Stimulated activated CD4-positive, alpha-beta T cell treated with anti-CD3 and anti-CD28 coated beads, Interleukin-1b, Interleukin-23, amount 100 ng/mL, for 48 hours (primary cell): ENCODE measurements at places on chromosomes 3 and 15.

DNA sequence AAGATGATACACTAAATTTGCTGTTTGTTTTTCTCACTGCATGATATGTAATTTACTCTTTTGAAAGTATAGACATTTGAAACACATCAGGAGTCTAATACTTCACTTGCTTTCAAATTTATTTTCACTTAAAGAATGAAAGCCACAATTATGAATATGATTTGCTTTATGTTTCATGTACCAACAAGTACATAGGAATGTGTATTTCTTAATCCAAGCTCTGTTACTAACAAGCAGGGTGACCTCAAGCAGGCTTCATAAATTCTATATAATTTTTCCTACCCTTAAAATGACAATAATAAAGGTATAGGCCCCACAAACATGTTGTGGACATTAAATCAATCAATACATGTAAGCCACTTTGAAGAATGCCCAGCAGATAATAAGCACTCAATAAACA, 170.2 kb upstream of the P2RY1 start:
- no peak for DNase-seq

DNA sequence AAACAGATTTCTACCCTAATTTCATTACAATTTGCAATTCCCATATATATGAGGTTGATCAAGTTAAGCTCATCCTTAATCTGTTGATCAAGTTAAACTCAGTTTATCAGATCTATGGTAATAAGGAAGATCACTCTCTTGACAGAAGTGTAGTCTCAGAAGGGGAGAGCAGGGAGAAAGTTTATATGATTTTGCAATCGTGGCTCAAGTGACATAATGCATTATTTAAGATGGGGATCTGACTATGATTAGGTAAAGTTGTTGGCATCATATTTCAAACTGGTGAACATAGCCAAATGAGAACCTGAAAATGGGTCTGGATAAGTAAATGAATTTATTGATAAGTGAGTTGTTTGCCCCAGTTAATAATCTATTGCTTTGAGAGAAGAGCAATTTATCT, 995.3 kb downstream of the OTOL1 start:
- no peak for DNase-seq

- DNase-seq: no peak
These were observed 92.8 kb upstream of the DCBLD2 start for GRCh38 chr3:98994128-98994762.

DNA sequence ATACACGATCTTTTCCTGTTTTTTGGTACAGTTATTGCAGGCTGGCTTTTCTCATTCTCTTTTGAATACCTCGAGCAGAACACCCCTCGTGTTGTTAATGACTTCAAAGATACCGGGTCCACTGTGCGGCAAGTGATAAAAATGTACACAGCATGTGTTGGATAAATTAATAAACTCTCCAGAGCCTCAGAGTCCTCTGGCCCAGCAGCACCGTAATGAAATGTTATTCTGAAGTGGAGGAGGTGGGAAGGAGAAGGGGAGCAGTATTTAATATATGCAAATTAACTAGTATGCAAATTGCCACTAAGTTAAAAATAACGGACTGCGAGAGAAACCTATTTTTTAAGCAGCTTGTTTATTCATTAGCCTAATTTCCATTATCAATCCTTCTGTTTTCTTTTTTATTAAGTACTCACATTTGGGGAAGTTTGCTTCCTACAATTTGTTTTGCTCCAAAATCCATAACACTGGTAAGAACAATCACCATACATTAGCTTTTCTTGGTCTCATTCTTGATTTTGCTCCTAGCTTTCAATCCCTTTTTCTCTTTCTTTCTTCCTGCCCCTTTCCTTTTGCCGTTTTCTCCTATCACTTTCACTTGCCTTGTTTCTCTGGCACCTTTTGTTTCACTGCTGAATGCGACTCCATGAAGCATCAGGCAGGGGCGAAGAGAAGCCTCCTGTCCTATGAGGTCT, 462.3 kb upstream of the PPP2R3A start:
- DNase-seq: no peak

DNA sequence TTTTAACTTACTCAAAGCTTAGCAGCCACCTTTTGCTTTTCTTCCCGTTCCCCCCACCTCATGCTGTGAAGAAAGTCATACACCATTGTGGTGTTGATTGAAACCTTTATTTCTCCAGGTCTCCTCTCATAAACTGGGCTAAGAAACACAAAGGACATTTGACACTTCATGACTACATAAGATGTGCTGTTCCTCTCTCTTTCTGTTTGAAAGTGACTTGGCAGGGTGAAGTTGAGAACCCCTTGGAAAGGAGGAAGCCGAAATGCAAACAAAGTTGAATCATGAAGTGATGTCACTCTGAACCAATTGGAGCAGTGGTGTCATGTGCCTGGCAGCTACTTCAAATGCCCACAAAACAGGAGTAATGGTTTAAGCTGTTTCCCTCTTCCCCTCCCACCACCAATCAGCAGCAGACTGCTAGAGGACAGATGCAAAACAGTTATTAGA, 174.7 kb downstream of the IGF1R start:
- DNase-seq: no peak

GRCh38 chr15:72560458-72560857, 86.3 kb downstream of the ARIH1 start:
- no peak for DNase-seq

DNA sequence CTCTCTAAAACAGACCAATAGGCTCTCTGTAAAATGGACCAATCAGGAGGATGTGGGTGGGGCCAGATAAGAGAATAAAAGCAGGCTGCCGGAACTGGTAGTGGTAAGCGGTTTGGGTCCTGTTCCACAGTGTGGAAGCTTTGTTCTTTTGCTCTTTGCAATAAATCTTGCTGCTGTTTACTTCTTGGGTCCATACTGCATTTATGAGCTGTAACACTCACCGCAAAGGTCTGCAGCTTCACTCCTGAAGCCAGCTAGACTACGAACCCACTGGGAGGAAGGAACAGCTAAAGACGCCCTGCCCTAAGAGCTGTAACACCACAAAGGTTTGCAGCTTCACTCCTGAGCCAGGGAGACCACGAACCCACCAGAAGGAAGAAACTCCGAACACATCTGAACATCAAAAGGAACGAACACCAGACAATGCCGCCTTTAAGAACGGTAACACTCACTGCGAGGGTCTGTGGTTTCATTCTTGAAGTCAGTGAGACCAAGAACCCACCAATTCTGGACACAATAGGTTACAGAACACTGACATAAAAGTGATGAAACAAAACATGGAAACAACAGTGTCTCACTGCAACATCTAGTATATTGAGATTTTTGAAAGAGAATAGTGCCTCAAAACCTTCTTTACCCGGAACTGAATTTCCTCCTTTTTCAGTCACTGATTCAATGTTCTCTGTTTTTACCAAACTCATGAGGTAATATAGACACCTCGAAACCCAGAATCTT, 28.8 kb upstream of the PLSCR2 start:
- peak; percentile 52 for DNase-seq

DNA sequence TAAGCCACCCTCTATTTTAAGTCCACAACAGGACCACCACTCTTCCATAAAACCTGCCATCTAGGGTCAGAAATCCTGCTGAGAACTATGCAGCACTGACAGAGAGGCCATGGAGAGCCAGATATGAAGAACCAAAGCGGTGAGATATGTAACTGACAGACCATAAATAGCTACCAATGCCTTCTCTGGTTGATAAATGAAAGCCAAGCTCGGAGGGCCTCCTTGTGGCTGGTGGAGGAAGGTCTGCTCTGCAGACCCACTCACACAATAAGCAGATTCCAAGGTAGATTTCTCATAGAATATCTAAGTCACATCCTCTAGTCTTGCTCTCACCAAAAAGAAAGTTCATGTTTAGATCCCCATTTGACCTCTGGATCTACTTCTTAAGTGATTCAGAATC, 38.9 kb downstream of the RYK start:
- DNase-seq: no peak

- no peak for DNase-seq
These were observed 8.8 kb upstream of the LRCH3 start for GRCh38 chr3:197782230-197782629.

DNA sequence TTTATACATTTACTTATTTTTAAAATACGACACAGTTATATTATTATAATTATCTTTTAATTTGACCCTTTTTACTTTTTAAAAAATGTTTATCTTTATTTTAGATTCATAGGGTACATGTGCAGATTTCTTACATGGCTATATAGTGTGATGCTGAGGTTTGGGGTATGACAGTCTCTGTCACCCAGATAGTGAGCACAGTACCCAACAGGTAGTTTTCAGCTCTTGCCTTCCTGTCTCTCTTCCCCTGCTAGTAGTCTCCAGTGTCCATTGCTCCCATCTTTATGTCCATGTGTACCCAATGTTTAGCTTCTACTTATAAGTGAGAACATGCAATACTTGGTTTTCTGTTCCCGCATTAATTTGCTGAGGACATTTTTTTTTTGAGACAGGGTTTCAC, 21.8 kb upstream of the KCNMB2 start:
- no peak for DNase-seq

DNA sequence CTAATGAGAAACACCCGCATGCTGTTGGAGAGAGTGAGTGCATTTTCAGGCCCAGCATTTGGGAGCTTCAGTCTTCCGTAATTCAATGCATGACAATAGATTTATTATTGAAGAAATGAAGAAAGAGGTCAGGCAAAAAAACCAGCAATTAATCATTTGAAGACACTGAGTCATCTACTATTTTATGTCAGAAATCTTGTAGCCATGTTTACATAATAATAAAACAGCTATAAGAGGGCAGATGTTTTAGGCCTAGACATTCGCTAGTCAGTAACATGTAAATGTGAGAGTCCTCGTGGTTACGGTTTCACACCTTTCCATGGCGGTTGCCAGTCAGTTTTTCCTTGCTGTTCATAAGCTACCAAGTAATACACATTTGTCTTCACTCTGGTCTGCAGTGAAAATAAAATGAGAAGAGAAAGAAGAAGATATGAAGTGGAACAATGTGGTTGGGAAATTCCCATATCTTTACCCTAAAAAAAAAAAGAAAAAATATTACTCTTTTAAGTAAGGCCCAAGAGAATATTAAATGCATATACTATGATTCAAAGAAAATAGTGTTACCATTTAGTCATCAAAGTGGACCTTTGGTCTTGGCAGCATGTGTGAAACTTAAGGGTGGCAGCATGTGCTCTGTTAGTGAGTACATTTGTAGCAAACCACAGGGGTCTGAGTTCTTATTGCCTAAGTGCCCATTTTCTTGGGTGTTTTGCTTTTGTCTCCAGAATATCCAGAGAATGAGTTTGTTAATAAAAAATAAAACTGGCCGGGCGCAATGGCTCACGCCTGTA, 140.5 kb upstream of the TBL1XR1 start:
- peak; percentile 86 for DNase-seq

- DNase-seq: no peak
These were observed 110.0 kb upstream of the MELTF start for GRCh38 chr3:197139586-197139985.

DNA sequence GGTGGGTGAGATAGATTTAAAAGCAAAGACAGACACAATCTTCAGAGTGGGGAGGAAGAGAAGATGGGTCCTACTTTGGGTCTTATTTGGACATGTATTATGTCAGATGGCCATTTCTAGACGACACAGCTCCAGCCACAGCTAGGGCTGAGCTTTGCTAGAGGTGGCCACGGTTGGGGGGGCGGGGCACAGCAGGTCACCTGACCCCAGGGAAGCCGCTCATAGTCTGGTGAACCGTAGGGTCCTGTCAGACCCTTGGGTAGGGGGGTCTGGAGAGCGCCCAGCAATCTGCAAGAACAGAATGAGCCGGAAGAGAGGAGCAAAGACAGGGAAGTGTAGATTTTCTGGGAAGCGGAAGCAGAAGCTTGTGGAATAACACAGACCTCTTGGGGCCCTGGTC, 6.6 kb downstream of the EPB42 start:
- DNase-seq: no peak

GRCh38 chr3:169453256-169454059, 210.1 kb downstream of the MECOM start:
- no peak for DNase-seq

- no peak for DNase-seq
These were observed 283.7 kb upstream of the GBE1 start for GRCh38 chr3:82044930-82045705.

DNA sequence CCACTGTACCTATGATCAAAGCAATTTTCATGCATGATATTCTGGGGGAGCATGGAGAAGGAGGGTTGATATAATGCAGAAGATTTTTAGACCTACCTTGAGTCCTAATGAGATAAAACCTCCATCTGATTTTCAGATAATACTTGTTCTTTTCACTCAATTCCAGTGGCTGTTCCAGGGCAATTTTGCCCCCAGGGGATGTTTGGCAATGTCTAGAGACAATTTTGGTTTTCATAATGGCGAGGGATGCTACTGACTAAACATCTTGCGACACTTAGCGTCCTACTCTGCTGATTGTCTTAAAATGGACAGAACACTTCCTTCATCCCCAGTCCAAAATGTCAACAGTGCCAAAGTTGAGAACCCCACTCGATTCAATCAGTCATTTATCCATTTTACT, 26.6 kb downstream of the AGBL1 start:
- no peak for DNase-seq

DNA sequence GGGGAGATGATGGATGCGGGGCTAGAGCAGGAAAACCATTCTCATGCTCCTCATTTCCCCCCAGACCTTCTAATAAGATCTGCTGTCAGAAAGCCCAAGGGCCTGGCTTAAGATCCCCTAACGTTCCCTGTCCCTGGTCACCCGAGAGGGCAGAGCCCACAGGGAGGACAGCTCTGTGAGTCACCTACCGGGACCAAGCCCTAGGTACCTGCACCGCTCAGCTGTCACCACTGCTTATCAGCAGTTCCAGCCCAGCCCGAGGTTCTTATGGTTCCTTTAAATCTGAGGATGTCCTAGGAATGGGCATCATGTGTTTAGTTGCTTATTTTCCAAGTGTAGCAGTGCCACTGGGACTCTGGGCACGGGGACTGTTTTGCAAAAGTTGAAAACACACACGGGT, 53.0 kb downstream of the ATP10A start:
- no peak for DNase-seq

DNA sequence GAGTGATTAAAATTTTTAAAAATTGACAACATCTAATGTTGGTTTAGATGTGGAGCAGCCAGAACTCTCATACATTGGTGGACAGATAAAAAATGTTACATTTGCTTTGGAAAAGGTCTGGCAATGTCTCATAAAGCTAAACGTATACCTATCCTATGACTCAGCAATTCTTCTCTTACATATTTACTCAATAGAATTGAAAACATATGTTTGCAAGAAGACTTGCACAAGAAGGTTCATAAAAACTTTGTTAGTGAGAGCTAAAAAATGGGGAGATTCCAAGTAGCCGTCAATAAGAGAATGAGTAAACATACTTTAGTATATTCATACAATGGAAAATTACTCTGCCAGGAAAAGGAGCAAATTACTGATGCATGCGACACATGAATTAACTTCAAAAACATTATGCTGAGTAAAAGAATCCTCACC, 30.0 kb downstream of the MASP1 start:
- DNase-seq: no peak

GRCh38 chr15:65949011-65949410, 79.7 kb downstream of the RAB11A start:
- no peak for DNase-seq

DNA sequence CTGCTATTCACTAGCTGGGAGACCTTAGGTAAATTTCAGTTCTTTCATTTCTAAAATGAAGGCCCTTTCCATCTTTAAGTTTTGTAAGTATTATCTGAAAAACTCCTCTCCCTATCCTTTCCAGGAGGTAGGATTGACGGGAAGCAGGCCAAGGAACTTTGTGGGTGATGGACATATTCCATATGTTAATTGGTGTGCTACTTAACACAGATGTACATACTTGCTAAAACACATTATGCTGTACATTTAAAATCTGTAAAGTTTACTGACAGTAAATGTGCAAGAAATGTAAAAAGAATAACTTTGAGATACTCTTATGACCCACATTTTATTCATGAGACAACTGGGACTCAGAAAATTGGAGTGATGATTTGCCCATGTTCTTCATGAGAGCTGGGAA, 329.8 kb upstream of the LRRC3B start:
- DNase-seq: no peak

- no peak for DNase-seq
These were observed 99.8 kb downstream of the TRIM69 start for GRCh38 chr15:44836094-44836493.
